8988T (cell line): ENCODE measurements at places on chromosomes 7 and 10.

- DNase-seq: no peak
These were observed 1.8 kb downstream of the RP9 start for GRCh38 chr7:33107136-33108066.

DNA sequence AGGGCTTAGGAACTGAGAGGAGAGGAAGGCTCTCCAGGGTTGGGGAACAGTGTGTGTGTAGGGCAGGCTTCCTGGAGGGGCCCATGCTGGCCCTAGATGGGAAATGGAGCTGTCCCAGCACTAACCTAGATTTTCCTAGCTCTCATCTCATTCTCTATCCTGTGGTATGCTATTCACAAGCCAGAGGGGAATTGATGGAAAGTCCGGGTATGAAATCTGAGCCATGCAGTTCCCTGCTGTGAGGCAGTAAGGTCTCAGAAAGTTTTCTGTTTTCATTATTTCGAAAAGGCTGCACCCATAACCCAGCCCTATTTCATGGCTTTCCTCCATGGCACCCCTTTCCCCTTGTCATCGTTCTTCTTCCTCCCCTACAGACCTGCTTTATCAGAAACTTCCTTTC is 220.3 kb downstream of the RPS24 start:
- no peak for DNase-seq

GRCh38 chr7:41446606-41447449 is 256.1 kb downstream of the INHBA start:
- no peak for DNase-seq

- peak; percentile 39 for DNase-seq
These were observed 96.5 kb downstream of the PFKFB3 start for GRCh38 chr10:6299234-6299633.

- DNase-seq: no peak
These were observed 191.9 kb downstream of the ABCA13 start for GRCh38 chr7:48363174-48363573.

GRCh38 chr10:124496620-124497019 is 35.0 kb downstream of the LHPP start:
- DNase-seq: no peak

DNA sequence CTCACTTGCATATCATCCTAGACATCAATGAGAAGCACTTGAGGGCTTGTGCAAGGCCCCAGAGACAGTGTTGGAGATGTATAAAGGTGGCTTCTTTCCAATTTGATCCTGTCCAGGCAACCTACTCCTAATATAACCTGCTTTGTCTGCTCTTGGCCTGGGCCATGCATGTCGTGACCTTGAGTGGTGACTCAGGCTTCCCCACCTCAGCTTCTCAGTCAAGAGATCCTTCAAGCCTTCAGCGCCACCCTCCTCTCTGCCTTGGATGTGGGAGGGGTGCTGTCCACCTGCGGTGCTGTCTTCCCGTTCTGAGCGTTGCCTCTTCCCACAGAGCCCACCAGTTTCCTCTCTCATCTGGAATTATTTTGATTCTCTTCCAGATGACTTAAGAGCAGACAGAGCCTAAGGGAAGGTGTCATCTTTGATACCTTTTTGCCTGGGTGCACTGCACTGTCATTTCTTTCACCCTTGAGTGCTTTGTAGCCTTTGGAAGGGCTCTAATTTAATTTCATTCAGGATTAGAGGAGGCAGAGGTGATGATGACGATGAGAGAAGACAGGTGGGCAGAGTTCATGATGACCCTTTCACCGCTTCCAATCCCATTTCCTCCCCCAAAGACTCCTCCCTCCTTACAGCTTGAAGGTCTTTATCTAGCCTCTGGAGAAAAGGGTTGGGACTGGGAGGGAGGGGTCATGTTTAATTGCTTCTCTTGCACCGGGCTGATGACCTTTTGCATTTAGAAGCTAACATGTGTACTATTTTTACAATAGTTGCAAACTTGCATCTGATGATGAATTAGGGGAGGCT is 6.9 kb downstream of the LSMEM1 start:
- DNase-seq: no peak

- no peak for DNase-seq
These were observed 1.8 kb upstream of the PDGFA start for GRCh38 chr7:521221-522070.

DNA sequence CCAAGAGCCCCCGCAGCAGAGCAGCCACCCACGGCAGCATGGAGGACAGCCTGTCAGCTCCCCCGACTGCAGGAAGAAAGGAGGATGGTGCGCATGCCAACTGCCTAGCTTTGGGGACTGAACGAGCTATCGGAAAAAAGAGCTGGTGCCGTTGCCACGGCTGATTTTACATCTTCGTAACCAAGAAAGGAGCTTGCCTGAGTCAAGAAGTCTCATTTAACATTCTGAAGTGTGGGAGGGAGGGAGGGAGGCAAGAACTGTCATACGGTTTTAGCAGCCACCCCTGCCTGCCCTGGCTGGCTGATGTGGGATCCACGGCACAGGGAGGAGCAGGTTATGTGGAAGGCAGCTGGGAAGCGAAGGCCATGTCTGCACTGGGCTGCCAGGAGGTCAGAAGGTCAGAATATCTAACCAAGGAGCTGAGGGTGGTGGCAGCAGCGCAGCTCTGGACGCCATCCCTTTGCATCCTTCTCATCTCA is 74.7 kb upstream of the CAMK2B start:
- no peak for DNase-seq

DNA sequence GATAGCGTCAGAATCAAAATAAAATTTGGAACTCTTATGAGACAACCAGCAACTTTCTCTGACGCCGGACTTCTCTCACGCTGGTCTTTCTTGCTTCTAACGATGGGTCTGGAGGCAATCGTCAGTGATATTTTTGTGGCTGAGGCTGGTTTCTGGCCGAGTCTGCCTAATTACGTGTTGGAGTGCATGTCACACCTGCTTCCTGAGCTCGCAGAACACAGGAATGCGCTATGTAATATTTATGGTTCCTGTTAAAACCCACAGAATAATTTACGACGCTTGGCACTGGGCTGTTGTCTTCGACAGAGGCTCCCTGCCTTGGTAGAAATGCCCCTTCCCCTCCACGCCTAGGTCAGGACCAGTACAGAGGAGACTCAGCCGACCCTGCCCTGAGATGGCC is 64.9 kb downstream of the NPTX2 start:
- no peak for DNase-seq

GRCh38 chr10:116891208-116891607 is 41.9 kb downstream of the ENO4 start:
- no peak for DNase-seq

GRCh38 chr7:88155756-88156155 is 64.1 kb downstream of the SRI start:
- DNase-seq: no peak

GRCh38 chr7:73894733-73895551 is 34.0 kb downstream of the TMEM270 start:
- peak; percentile 62 for DNase-seq

GRCh38 chr10:11871466-11871865 is 48.3 kb downstream of the PROSER2 start:
- no peak for DNase-seq

DNA sequence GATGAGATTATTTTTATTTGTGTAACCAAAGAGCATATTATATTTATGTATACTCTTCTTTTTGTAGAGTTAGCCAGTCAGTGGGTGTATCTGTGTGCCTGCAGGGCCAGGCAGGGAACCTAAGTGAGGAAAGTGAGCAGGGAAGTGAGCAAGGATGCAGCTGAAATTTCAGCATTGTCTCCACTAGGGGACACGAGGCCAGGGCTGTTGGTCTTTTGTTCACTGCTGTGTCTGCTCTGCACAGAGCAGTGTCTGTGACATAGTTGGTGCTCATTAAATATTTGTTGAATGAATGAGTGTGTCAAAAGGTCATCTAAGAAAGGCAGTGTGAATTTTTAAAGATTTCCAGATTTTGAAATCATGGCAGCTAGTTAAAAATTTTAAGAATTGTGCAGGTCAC is 51.8 kb downstream of the SUGCT start:
- DNase-seq: no peak

DNA sequence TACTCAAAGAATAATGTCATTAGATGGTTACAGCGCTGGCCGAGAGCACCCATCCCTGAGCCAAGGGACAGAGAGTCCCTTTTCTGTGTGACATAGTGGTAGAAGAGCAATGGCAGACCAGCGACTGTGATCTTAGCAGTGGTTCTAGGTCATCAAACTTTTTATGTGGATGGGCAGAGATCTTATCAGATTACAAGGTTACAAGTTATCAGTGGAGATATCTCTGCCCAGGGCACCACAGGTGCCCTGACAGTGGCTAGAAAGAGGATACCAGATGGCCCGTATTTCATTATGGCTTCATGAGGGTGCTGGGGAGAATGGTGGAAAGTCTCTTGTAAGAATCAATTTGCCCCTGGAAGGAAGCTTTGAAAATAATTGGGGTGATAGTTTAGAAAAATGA is 62.7 kb downstream of the CYCS start:
- DNase-seq: no peak

- DNase-seq: no peak
These were observed 10.1 kb upstream of the HPS1 start for GRCh38 chr10:98456686-98457482.

- DNase-seq: peak; percentile 32
These were observed 878 bp downstream of the SEC61A2 start for GRCh38 chr10:12130237-12130872.

DNA sequence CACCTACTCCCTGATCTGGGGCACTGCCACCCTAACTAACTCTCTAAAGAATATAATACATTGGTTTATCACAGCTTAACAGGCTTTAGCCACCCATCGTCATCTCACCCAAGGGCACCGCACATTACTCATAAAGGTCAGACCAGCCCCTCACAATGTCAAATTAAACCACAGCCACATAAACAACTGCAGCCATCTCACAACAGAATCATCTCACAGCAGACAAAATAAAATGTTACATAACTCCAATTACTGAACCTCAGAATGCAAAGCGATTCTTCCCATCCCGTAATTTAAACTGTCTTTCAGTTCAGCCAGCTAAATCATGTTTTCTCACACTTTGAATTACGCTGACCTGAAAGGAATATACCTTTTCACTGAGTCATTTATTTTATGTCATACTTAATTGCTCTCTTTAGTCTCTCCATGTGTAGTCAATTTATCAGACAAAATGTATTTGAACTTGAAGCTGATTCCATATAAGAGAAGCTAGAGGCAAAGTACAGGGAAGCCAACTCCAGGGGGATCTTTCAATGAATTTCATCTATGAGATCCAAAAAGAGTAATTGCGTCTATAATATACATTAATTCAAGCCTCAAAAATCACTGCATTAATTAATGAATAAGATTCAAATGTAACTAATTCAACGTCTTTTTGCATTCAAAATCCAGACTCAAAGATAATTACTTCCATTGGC is 96.9 kb upstream of the NEBL start:
- no peak for DNase-seq

- DNase-seq: no peak
These were observed 115.1 kb upstream of the MEOX2 start for GRCh38 chr7:15801551-15801950.

- no peak for DNase-seq
These were observed 65.4 kb upstream of the PPP1R3C start for GRCh38 chr10:91698258-91698657.
